SK-N-SH (cell line): ENCODE measurements at places on chromosomes 2 and 18.
A peak's percentile ranks its signal among the peaks of the same experiment; 100 is the strongest.

GRCh38 chr2:135190799-135191198 lies 138.7 kb downstream of the RAB3GAP1 start:
- no peak for DNase-seq

GRCh38 chr2:10932345-10933151 lies 20.8 kb downstream of the KCNF1 start:
- peak; percentile 71 for DNase-seq

- DNase-seq = no peak
Measured at GRCh38 chr2:69634196-69634821, 9.2 kb downstream of the AAK1 start.

GRCh38 chr2:205679410-205680009 lies 2.8 kb upstream of the NRP2 start:
- no peak for DNase-seq

GRCh38 chr2:49271060-49271606 lies 116.8 kb upstream of the FSHR start:
- DNase-seq = peak; percentile 2

DNA sequence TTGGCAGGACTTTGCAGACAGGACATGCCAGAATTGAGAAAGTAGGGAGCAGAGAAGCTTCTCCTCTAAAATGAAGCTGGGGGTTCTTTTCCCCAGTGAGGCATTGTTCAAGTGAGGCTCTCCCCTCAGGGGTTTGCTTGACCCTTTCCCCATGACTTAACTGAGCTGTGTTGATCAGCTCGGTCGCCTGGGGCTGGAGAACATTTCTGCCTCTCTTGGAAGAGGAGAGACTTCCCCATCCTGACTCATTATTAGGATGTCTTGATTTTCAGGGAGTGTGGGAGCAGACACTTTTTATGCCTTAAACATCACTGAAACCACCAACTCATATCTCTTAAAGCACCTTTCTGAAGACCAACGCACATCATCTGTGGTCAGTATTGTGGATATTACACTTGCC lies 27.9 kb upstream of the GLI2 start:
- DNase-seq = no peak

GRCh38 chr2:86221066-86221684 lies 21.9 kb downstream of the MRPL35 start:
- DNase-seq = peak; percentile 71

DNA sequence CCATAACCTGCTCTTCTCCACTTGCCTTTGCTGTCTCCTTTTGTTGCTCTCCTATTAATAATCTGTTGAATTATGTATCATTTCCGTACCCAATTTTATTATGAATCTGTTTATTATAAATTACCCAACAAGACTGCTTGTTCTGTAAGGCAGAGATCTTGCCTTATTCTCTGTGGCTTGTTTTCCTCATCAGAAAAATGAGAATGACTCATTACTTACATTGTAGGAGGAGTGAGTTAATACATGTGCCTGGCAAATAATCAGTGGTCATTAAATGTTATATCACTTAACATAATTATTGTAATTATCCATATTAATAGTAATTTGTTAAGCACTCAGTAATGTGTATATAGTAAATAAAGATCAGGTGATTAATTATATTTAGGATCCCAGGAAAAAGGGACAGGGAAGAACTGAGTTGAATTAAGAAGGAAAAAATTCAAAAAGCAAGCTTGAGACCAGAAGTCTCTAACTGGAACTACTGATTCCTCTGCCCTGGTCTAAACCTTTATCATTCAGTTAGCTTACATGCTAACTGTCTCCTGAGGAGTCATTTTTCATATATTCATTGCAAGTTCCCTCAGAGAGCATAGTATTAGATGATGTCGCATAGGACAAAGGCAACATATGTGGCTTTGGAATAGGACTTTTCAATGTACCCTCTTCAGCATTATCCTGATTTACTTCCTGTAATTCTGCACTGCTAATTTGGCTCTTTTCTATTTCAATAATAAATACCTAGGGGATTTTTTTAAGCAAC lies 335.7 kb downstream of the GALNT13 start:
- DNase-seq = no peak

DNA sequence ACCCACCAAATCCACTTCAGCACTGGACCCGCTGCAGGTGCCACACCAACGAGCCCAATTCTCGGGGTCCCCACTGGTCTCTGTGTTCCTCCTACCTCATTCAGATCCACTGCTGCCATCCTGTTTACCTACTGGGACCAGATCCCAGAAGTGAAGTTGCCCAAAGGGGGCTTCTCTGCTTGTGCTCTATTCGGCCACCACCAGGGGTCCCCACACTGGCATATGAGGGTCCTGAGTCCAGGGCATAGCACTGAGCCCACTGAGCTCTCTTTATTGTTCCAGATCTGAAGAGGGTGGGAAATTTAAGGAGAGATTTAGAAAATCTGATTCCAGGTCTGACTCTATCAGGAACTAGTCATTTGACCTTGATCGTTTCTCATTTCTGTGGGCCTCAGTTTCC lies 2.4 kb downstream of the GPR45 start:
- peak; percentile 66 for DNase-seq

GRCh38 chr2:200159357-200159707 lies 147.2 kb upstream of the SPATS2L start:
- DNase-seq = no peak

- DNase-seq = no peak
Measured at GRCh38 chr2:209637293-209637692, 134.3 kb upstream of the UNC80 start.

GRCh38 chr2:51120754-51121280 lies 88.9 kb upstream of the NRXN1 start:
- no peak for DNase-seq

GRCh38 chr2:1979138-1979537 lies 234.8 kb upstream of the PXDN start:
- DNase-seq = no peak

GRCh38 chr18:13915995-13916431 lies 677 bp upstream of the MC2R start:
- no peak for DNase-seq

- no peak for DNase-seq
Measured at GRCh38 chr18:48135436-48135966, 205.0 kb upstream of the SMAD2 start.

GRCh38 chr2:4903656-4904348 lies 788.4 kb upstream of the SOX11 start:
- no peak for DNase-seq

DNA sequence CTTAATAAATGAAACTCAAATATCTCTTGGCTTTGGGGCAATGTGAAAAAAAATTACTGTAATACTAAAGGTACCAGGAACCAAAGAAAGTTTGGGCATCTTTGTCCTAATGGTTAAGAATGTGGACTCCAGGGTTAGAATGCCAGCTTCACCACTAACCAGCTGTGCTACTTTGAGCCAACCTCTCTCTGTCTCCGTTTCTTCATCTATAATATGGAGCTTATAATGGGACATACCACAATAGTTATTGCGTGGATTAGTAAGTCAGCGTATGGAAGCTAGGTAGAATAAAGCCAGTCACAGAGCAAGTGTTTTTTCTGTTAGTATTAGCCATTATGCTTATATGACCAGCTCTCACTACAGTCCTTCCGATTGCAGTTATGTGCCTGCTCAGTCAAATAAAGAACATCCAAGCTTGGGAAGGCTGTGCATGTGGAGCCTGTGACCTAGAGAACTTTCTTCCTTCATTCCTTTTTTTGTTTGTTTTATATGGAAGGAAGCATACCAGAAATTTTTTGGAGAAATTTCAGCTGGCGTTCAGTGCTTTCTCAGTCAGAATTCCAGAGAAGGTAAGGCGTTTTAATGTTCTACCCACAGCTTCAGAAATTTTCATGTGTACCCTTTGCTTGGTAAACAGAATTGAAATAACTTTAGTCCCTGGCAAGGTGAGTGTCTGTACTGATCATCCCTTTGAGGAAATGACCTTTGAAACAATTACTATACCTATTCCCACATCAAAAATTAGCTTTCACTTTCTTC lies 114.0 kb upstream of the RND3 start:
- no peak for DNase-seq

DNA sequence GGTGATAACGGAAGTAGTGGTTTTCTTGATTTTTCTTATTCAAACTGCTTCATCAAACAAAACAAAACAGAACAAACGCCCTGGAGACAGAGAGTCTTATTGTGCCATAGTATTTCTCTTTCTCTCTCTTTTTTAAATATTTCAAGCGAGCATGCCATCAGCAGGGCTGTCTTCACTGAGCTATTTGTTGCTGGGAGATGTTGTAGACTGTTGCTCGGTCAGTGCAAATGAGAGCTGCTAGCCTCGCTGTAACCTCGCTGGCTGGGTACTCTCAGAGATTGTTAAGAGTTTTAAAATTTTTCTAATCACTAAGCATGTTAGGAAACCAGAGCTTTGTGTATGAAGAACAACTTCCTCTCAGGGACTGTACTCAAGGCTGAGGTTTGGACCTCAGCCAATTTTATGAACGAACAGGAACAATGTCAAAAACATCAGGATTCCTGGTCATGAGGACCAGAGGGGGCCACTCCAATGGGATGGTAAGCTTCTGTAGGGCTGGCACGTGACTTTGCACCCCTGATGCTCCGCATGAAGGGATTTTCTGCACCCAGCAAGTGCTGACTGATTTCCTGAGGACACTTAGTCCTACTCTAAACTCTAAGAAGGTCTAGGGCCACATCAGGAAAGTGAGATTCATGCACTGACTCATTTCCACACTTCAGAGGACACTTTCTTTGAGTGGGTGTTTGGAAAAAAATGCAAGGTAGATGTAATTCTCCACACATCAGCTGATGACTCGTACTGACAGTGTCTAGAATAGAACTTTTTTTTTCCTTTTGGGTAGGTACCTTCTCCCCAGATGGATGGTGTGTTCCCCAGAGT lies 59.8 kb upstream of the IL1R1 start:
- DNase-seq = no peak

DNA sequence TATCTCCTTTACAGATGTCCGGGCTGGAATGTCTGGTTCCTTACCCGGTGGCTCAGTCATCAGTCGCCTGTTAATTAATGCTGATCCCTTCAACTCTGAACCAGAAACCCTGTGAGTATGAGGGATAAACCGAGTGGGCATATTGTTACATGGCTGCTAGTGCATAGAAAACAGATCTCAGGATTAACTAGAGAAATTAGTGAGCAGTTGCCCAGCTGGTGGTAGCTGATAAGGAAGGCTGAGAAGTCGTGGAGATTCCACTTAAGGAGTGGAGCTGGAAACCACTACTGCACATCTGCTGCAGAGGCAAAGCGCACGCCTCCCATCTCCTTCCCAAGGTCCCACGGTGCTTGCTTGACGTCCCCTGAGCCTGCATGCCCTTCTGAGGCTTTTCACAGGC lies 97.7 kb downstream of the DGKD start:
- DNase-seq = no peak

DNA sequence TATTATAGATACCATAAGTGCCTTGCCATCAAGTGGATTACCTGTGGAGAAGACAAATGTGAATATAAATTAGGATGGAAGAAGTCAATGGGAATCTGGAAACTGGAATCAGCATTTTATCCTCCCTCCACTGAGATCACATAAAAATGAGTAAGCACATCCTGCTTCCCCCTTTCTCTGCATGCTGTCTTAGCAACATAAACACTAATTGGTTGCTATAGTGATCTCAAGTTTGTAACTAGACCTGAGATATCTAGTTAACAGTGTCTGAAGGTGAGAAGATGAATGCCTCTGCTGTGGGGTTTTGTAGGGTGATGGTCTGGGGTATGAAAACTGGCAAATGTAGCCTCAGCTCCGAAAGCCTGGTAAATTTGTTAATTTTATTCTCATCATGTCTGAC lies 1357.5 kb upstream of the CELF4 start:
- DNase-seq = no peak

DNA sequence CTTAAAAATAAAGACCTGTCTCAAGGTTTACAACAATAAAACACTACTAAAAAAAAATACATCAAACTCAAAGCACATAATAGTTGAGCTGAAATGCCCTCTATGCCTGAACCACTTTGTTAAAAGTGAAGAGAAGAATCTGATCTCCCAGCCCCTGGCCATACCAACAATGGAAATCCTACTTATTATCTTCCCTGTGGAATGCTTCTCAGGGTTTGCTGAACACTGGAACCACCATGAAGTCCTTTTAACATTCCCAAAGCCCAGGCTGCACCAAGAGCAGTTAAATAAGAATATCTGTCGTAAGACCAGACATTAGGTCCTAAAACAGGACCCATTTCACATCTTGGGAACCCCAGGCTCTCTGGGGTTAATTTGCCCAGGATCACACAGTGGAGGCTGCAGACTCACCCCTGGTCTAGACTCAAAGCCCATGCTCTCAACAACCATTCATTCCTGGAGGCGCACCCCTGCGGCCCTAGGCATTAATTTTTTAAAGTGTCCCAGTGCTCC lies 285.8 kb downstream of the STK39 start:
- DNase-seq = no peak
